ENCODE measurements at places on chromosomes 1 and 21.

DNA sequence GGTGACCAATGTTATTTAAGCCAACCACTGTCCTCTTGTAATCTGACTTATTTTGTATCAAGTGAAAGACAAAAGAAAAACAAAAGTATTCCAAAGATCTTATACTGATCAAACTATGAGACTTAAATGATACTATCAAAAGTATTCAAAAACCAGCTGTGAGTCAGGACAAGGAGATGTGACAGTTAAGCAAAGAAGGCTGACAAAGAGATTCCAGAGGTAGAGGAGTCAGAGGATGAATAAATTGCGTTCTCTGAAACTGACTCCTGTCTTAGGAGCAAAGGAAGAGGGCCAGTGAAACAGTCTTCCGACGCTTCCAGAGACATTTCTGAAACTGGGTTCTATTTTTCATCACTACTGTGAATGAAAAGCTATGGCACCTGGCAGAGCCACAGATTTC lies 20.9 kb downstream of the TMEM50B start:
- DNase-seq = no peak

- no peak for DNase-seq
These were observed 4.8 kb downstream of the MFSD2A start for GRCh38 chr1:39959651-39960333.

- DNase-seq = no peak
These were observed 24.6 kb upstream of the LYPLAL1 start for GRCh38 chr1:219149009-219149577.

- DNase-seq = no peak
These were observed at the start of gene MTMR11 for GRCh38 chr1:149936170-149936991. TSS of gene MTMR11 (minus strand) at chr1:149936879. CDS start at chr1:149936647, 232 bp downstream.

DNA sequence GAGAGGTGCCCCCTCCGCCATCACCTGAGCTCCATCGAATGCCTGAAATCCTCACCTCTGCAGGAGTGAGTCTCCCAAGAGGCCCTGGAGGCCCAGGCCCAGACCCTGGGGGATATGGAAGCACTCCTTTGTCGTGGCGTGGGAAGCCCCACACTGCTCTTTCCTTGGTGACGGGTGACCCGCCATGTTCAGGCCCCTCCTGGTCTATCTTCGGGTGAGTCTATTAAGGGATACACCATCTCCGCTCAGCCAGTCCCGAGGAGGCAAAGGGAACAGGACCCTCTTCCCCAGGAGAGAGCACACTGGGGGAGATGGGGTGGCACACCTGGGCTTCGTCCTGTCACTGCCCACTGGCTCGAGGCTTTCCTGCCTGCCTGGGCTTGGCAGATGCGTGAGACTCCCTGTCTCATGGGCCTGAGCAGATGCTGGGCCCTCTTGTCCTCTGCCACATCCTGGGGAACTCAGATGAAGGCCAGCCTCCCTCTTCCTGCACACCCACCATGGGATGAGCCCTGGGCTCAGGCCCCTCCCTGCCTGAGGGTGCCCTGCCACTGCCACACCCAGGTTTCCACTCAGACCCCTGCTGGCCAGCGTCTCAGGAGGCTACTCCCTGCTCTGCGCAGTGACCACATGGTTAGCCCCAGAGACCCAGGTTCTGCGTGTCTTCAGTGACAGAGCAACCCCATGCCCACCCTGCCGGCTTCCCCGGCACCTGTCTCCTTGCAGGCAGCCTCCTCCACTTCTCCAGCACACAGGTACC lies 3.8 kb upstream of the NPHP4 start:
- no peak for DNase-seq

All from stimulated activated CD4-positive, alpha-beta T cell treated with anti-CD3 and anti-CD28 coated beads, Interleukin-4, amount 100 ng/mL, for 24 hours (primary cell).